Adrenal gland (tissue), 19 donors: ENCODE measurements at places on chromosomes 3 and 15. TPM values are rescaled to one million over a fixed set of nuclear protein-coding genes. Genes with fewer than 3 reads are reported as not detected.
A peak's percentile ranks its signal among the peaks of the same experiment; 100 is the strongest.

The PLA2G4F gene
- 0.03 TPM for polyA plus RNA-seq

The CCR3 gene
- polyA plus RNA-seq, result 0.07 TPM

The MINDY2 gene
- polyA plus RNA-seq, result 5.5 TPM

The ALDH1A3 gene
- polyA plus RNA-seq, result 13.2 TPM

DNA sequence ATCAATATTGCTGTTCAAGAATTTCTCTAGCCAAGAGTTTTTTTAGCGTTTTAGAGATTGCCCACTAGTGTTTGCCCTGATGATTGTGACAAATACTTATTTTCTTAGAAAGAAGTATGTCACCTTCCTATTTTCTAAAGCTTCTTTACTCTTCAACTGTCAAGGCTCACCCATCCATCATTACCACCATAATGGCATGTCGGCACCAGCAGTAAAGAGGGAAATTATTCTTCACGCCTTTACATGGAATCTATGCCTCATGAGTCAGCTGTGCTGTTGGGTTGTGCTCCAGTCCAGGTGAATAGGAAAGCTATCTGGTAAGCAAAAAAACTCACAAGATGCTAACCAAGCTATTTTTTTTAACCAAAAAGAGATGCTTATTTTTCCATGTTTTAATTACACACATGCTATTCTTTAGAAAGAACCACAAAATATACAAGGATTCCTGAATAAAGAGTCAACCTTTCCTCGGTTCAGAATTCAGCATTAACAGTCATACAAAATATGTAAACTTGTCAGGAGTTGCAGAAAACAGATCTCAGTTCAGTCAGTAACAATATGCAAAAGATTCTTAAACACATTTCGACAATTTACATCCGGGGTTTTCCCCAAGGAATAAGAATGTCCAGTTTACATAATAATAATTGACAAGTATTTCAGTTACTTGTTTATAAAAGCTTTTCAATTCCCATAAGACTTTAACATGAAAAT, 128.0 kb downstream of the ATP8B4 start:
- no peak overlapping the region for H3K4me3 ChIP-seq
- no peaks in the 10 kb centered on the region for H3K4me1 ChIP-seq
- no peak for DNase-seq
- H3K36me3 ChIP-seq, result no peaks in the 10 kb centered on the region
- H3K27ac ChIP-seq, result no peak overlapping the region

GRCh38 chr3:36558961-36559360, 178.7 kb downstream of the STAC start:
- H3K27ac ChIP-seq, result no peak overlapping the region
- no peaks in the 10 kb centered on the region for H3K27me3 ChIP-seq
- no peak overlapping the region for H3K4me3 ChIP-seq
- no peaks in the 10 kb centered on the region for H3K4me1 ChIP-seq

- DNase-seq, result no peak
- H3K4me1 ChIP-seq, result peaks cover 9% of the 10 kb centered on the region
- H3K4me3 ChIP-seq, result no peak overlapping the region
- H3K36me3 ChIP-seq, result no peaks in the 10 kb centered on the region
- no peaks in the 10 kb centered on the region for H3K27me3 ChIP-seq
Measured at GRCh38 chr3:156483426-156483825, 71.5 kb downstream of the SSR3 start.

DNA sequence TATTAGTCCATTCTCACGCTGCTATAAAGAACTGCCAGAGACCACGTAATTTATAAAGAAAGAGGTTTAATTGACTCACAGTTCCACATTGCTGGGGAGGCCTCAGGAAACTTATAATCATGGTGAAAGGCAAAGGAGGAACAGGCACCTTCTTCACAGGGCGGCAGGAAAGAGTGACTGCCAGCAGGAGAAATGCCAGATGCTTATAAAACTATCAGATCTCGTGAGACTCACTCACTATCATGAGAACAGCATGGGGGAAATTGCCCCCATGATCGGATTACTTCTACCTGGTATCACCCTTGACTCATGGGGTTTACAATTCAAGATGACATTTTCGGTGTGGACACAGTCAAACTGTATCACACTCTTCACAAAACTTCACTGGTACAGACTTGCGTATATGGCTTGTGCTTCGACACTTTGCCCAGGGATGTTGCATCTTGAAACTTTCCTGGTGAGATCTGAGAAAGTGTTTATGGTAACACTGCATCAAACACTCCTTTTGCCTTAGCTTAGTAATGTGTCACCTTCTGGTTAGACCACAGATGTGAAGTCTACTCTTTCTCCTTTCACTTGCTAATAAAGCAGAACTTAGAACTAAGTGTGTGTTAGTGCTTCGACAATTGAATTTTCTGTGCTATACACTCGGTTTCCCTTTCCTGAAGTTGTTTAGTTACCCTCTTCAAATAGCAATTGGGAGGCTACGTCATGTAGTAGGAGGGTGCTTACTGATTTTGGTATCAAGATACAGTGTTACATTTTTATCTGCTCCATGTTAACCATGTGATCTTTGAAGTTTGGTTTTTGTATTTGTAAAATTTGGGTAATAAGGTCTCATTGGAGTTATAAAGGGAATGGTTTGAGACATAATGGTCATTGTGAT, 185.7 kb downstream of the LPP start:
- H3K36me3 ChIP-seq, result no peaks in the 10 kb centered on the region
- peaks cover 5% of the 10 kb centered on the region for H3K4me1 ChIP-seq
- no peak for DNase-seq
- H3K4me3 ChIP-seq, result no peak overlapping the region
- H3K27me3 ChIP-seq, result no peaks in the 10 kb centered on the region

DNA sequence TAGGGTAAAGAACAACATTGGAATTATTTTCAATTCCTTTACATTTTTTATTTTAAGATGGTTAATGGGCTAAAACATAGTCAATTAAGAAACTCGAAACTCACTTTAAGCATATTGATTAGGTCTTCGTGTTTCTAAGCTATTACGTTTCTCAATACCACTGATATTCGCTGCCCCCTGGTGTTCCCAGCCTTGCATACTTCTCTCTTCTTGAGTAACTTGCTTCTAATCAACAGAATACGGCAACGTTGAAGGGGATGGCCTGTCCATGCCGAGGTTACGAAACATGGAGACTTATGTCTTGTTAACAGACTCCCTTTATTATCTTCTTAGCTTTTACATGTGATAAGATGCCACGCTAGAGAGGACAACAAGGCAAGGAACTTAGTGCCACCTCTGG, 43.6 kb downstream of the ROBO1 start:
- H3K36me3 ChIP-seq, result no peaks in the 10 kb centered on the region
- no peak overlapping the region for H3K4me3 ChIP-seq

DNA sequence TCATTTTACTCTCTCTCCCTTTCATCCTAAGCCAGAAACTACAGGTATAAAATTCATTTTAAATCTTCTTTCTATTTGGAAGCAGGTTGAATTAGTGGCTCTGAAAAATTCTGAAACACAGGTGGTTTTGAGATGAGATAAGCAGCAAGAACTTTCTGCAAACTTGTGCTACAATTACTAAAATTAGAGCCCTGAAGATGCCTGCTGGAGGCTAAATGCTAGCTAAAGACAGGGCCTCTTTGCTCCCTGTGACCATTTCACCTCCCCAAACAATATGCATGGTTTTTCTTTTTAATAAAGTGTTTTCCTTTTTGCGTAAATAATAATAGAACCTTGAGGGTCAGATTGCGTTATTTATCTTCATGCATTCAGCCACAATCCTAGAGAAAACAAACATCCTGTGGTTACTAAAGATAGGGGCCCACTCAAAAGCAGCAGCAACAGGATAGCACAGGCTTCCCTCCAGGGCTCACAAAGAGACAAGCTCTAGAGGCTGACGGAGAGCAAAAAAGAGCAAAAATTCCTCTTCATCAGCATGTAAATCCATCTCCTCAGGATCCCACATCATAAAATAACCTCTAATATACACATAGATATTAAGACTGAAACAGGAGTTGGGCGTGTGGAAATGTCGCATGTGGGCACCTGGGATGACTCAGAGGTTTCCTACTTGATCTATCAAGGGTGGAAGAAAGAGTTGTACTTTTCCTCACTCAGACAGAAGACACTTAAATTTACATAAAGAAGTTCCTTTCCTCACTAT, 26.5 kb upstream of the CP start:
- peaks cover 35% of the 10 kb centered on the region for H3K4me1 ChIP-seq
- DNase-seq, result no peak
- H3K36me3 ChIP-seq, result no peaks in the 10 kb centered on the region
- H3K27me3 ChIP-seq, result no peaks in the 10 kb centered on the region
- no peak overlapping the region for H3K4me3 ChIP-seq
- no peak overlapping the region for H3K27ac ChIP-seq

GRCh38 chr3:57709559-57709958, 16.7 kb upstream of the DENND6A start:
- H3K36me3 ChIP-seq, result no peaks in the 10 kb centered on the region
- no peak overlapping the region for H3K4me3 ChIP-seq
- no peaks in the 10 kb centered on the region for H3K4me1 ChIP-seq
- H3K27ac ChIP-seq, result no peak overlapping the region
- no peak for DNase-seq
- H3K27me3 ChIP-seq, result no peaks in the 10 kb centered on the region

- no peak for DNase-seq
- no peak overlapping the region for H3K27ac ChIP-seq
- H3K4me1 ChIP-seq, result no peaks in the 10 kb centered on the region
- H3K36me3 ChIP-seq, result no peaks in the 10 kb centered on the region
- H3K27me3 ChIP-seq, result no peaks in the 10 kb centered on the region
Measured at GRCh38 chr3:102195198-102195948, 239.4 kb upstream of the ZPLD1 start.

DNA sequence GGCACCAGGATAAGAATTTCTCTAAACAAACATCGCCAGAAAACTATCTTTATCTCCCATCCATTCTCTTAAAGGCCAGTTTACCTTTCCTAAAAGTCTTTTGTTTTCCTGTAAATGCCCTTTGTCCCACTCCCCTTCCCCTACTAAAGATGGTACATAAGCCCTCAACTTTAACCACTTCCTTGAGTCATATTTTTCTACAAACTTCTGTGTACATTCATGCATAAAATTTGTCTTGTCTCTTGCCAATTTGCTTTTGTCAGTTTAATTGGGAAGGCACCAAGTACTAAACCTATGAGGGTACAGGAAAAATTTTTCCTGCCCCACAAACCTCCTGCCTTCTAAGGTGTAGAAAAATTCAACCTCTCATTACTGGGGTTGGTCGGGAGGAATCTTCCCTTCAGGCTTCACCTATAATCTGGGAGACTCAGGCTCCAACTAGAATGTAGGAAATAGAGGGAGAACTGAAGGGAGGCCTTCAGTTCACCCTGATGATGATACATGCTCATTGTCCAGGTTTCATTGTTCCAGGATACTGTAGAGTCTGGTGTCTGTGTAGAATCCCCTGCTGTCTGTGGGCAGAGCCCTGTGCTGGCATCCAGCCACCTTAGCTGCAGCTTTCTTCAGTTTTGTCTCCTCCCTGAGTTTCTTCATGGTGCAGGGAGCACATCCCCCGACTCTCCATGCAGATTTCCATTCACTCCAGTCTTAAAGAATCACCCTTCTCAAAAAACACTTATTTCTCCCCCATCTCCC, 53.2 kb downstream of the CD200R1L start:
- no peak overlapping the region for H3K27ac ChIP-seq
- no peak for DNase-seq
- no peak overlapping the region for H3K4me3 ChIP-seq

- H3K36me3 ChIP-seq, result no peaks in the 10 kb centered on the region
- DNase-seq, result no peak
- H3K27ac ChIP-seq, result no peak overlapping the region
Measured at GRCh38 chr3:129503471-129504291, 24.8 kb upstream of the RHO start.

- no peaks in the 10 kb centered on the region for H3K27me3 ChIP-seq
- no peak for DNase-seq
- H3K4me3 ChIP-seq, result no peak overlapping the region
Measured at GRCh38 chr3:33229066-33229465, 10.5 kb upstream of the SUSD5 start.

DNA sequence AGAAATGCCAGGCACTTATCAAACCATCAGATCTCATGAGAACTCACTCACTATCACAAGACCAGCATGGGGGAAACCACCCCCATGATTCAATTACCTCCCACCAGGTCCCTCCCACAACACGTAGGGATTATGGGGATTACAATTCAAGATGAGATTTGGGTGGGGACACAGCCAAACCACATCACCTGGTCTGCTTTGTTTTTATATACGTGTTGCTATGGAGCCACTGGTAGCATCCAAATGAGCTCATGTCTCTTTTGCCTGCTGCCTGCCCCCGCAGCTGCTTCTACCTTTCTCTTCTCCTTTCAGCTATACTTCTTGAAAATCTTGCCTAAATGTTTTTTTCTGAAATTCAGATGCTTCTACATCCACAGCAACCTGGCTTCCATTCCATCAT, 26.8 kb upstream of the PCOLCE2 start:
- no peak overlapping the region for H3K27ac ChIP-seq
- H3K4me1 ChIP-seq, result no peaks in the 10 kb centered on the region
- DNase-seq, result no peak
- H3K4me3 ChIP-seq, result no peak overlapping the region
- no peaks in the 10 kb centered on the region for H3K27me3 ChIP-seq
- H3K36me3 ChIP-seq, result no peaks in the 10 kb centered on the region

DNA sequence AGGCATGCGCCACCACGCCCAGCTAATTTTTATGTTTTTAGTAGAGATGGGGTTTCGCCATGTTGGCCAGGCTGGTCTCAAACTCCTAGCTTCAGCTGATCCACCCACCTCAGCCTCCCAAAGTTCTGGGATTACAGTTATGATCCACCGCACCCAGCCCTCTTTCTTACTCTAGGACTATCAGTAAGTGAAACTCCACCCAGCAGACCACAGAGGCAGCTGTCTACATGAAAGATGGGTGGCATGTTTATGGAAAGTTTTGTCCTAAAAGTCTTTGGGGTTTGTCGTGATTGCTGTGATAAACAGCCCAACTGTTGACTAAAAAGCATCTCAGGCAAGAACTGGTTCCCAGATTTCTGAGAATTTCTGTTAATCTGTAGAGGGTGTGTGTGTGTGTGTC, 10.9 kb downstream of the ARL6IP5 start:
- no peaks in the 10 kb centered on the region for H3K36me3 ChIP-seq
- H3K27ac ChIP-seq, result peak overlapping the region; percentile 77
- peak; percentile 43 for DNase-seq
- H3K4me1 ChIP-seq, result peaks cover 56% of the 10 kb centered on the region
